ENCODE measurements at places on chromosomes 1 and 21. TPM values are rescaled to one million over a fixed set of nuclear protein-coding genes. Genes with fewer than 3 reads are reported as not detected.

BSND gene
- not detected for total RNA-seq

CD247 gene
- 331 TPM for total RNA-seq

NBPF4 gene
- total RNA-seq: not detected

PLPPR4 gene
- total RNA-seq: not detected

ST6GALNAC3 gene
- total RNA-seq: 1.4 TPM

HAO2 gene
- total RNA-seq: not detected

AUNIP gene
- total RNA-seq: not detected

FCRL2 gene
- 0.62 TPM for total RNA-seq

OR2T2 gene
- total RNA-seq: not detected

WRAP73 gene
- total RNA-seq: 27.5 TPM

DNM3 gene
- 1.1 TPM for total RNA-seq

- DNase-seq: peak; percentile 26
Measured at GRCh38 chr1:40795811-40796586, 12.4 kb downstream of the KCNQ4 start.

- DNase-seq: no peak
Measured at GRCh38 chr1:16038620-16038912, 5.0 kb upstream of the CLCNKB start.

- DNase-seq: no peak
Measured at GRCh38 chr21:18498431-18498830, 94.8 kb upstream of the TMPRSS15 start.

GRCh38 chr1:41851589-41851988 lies 67.1 kb downstream of the HIVEP3 start:
- no peak for DNase-seq

DNA sequence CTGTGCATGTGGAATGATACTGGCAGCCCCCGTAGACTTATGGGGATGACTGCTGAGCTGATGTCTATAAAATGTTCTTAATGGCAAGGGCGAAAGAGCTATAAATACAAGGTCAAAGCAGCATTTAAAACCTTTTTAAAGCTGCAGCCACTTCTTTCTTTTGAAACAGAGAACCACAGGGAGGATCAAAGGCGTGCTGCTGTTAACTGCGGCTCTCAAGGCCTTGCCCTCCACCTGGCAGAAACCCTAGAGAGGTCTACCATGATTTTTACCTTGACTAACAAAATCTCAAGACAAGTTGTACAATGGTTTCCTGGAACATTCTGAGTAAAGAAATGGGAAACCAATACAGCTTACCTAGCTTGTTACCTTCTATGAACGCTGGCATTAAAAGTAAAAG lies 89.7 kb downstream of the SLC45A1 start:
- DNase-seq: no peak

DNA sequence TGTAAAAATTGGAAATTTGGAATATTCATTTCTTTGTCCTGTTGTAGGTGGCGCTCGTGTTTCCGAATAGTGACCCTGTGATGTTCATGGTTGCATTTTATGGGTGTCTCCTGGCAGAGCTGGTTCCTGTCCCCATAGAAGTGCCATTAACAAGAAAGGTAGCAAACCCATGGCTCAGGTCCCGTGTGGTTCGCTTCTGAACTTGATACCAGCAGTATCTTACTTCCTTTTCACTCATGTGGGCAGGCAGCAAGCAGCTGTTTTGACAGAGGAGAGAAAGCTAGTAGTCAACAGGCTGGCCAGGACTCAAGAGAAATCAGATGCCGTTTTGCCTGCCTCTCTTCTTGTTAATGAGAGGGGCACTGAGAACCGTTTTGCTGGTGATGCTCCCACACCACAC lies 72.8 kb downstream of the S100B start:
- DNase-seq: no peak

GRCh38 chr1:56948403-56949023 lies 17.3 kb downstream of the C8B start:
- DNase-seq: no peak

DNA sequence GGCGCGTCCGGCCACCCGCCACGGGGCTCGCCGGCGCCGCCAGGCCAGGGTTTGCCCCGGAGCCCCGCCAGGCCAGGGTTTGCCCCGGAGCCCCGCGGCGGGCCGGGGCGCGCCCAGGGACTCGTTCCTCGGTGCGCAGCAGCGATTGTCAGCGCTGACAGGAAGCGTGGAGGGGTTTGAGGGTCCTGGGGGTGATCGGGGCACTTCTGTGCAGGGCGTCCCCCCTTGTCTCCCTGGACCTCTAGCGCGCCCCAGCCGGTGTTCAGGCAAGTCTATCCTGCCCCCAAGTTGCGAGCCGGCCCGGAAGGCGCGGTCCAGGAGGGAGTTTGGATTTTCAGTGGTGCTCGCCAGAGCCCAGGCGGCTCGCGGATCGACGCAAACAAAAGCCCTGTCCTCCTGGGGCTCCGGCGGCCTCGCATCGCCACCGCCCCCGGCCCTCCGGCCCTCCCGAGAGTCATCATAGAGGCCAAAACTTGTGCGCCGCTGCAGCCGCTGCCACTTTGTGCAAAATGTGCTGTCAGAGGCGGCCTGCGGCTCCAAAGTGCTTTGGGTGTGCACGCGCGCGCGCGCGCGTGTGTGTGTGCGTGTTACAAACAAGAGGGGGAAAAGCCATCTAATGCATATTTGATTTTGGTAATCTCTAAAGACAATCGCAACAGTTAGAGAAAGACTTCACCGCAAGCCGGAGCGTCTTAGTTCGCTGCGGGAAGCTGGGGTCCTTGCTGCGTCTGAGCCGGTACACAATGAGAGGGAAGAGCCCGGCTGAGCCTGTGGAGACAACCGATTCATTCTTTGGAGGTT lies 1.0 kb downstream of the ROR1 start:
- DNase-seq: no peak

GRCh38 chr21:43332861-43333297 lies 94.1 kb downstream of the SIK1 start:
- no peak for DNase-seq

GRCh38 chr1:107548276-107548675 lies 407.4 kb downstream of the NTNG1 start:
- DNase-seq: no peak
